ENCODE measurements at places on chromosomes 5 and 9.

DNA sequence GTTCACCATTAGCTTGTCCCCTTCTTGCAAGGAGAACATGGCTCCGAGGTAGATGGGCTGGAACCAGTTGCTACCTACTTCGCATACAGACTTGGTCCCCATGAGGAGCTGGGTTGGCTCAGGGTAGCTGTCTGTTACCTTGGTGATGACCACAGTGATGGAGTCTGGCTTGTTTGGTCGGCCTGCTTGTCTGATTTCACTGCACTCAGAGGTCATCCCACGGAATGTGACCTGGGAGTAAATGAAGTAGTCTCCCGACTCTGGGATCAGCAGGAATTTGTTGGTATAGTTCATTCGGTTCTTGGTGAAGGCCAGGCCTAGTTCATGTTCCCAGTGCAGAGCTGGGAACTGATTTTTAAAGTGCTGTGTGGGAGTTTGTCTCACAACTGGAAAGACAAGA, 15.3 kb downstream of the TNFSF15 start:
- DNase-seq: no peak

DNA sequence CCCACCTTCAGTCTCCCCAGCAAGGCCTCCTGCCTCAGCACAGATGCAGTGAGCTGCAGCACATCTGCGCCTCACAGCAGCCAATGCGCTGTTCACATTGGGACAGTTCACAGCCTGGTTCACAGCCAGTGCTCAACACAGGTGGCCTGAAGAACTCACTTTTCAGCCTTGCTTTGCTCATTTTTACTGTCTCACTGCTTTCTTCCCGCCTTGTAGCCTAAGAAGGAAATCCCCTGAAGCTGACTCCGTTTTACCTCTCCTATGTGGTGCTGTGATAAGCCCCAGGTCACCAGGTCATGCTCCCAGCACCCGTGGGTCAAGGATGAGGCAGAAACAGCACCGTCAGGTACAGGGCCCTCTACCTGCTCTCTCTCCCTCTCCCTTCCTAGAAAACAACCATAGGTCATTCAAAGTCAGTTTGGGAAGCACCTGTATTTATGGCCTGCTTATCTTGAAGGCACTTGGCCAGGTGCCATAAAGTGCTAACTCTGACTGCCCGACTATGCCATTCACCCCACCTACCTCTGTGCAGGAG, 1.1 kb downstream of the GCNT4 start:
- DNase-seq: no peak

DNA sequence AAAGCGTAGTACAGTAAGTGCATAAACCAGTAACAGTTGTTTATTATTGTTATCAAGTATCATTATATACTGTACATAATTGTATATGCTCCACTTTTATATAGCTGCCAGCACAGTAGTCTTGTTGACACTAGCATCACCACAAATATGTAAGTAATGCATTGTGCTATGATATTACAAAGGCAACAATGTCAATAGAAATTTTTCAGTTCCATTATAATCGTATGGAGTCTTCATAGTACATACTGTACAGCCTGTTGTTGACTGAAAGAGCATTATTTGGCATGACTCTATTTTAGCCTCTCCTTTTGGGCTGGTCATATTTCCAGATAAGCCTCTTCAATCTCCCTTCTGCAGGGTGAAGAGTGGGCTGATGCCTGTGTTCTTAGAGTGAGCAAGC, 40.4 kb downstream of the CFAP95 start:
- no peak for DNase-seq

DNA sequence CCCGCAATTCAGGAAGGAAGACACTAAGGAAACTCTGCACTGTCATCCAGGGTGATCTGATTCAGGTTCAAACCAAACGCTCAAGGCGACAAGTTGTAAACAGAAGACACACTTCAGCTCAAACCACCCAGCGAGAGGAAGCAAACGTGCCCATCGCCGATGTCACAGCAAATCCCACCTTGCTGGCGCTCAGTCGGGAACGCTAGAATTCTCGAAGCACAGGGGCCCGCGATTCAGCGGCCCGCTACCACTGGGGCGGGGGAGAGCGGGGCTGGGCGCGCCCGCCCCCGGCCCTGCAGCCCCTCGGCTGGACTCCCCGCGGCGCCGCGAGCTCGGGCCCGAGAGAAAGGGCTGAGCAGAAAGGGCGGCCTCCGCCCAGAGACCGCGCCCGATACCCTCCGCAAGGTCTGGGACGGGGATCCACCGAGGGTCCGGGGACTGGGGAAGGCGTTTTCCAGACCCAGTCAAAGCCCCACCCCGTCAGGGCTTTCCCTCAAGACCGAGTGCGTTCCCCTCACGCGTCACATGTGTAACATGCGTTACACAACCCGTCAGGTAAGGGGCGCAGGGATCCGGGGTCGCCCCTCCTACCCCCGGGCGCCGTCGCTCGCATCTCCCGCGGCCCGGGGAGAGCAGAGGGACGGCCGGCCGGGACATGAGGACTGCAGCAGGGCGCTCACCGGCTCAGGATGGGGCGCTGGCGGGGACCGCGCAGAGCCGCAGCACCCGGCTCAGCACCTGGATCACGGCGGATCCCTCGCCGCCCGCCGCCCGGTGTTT, 469 bp downstream of the AGTPBP1 start:
- peak; percentile 95 for DNase-seq

DNA sequence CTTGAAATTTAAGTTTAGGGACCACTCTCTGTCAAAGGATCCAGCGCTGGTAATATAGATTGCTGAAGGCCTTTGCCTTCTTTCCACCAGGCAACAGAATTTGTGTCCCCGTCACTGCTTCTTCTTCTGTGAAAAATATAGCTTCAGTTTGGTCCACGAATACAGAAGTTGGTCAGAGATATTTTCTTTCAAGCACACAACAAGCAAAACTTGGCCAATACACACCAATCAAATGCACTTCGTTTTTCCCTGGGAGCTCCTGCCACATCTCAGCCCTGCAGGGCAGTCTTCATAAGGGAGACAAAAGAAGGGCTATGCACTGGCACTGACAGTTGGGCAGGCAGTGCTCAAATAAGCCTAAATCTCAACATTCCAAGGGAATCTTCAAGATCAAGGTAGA, 22.9 kb downstream of the HAVCR2 start:
- DNase-seq: no peak

GRCh38 chr5:56951126-56951945, 587 bp downstream of the MIER3 start:
- DNase-seq: no peak

DNA sequence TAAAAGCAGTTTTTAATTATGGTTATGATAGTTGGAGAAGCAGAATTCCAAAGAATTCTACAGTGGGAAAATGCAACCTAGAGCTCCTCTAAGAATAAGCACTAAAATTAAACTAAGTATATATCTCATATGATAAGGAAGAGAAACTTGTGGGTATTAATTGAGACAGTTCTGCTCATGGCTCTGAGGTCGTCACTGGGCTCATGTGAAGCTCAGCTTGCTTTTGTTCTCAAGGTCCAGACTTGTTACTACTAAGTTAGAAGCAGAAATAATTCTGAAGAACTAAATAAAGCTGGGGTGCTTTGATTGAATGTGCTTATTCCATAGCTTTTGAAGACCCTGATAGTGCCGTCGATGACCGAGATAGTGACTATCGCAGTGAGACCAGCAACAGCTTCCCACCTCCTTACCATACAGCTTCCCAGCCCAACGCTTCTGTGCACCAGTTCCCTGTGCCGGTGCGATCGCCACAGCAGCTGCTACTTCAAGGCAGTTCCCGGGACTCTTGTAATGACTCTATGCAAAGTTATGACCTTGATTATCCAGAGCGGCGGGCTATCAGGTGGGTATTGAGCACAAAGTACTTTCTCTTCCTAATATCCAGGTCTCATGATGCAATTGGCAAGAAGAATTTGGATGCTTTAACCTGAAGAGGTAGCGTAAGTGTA, 133.7 kb downstream of the UNC13B start:
- DNase-seq: no peak

DNA sequence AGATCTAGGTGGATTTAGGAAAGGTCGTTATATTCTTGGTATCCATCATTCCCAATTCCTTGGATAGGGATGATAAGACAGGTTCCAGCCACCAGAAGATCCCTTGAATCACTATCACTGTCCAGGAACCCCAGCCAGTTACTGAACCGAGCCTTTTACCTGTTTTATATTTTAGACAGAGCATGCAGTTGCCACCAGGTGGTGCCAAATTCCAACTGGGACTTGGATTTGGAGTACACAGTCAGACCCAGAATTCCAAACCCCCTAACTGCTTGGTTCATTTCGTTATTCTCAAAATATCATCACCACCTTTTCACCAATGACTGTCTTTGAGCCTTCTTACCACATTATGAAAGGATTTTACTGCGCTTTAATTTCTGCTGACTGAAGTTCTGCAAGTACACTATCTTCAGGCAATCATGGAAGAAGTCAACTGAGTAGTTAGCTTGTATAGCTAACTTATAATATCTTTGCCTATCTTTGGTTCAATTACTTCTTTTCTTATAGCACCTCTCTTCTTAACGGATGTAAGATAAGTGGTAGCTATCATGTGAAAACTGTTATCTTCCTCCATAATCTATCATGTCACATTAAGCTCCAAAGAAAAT, 191.8 kb downstream of the PRR16 start:
- DNase-seq: peak; percentile 54

- no peak for DNase-seq
These were observed 5.5 kb upstream of the COL5A1 start for GRCh38 chr9:134636149-134636507.

GRCh38 chr9:80595192-80595591, 1023.4 kb downstream of the TLE4 start:
- DNase-seq: no peak

GRCh38 chr5:80655231-80655774, 520 bp upstream of the DHFR start:
- DNase-seq: no peak

- no peak for DNase-seq
These were observed 65.7 kb downstream of the ZDHHC21 start for GRCh38 chr9:14627513-14627912.

DNA sequence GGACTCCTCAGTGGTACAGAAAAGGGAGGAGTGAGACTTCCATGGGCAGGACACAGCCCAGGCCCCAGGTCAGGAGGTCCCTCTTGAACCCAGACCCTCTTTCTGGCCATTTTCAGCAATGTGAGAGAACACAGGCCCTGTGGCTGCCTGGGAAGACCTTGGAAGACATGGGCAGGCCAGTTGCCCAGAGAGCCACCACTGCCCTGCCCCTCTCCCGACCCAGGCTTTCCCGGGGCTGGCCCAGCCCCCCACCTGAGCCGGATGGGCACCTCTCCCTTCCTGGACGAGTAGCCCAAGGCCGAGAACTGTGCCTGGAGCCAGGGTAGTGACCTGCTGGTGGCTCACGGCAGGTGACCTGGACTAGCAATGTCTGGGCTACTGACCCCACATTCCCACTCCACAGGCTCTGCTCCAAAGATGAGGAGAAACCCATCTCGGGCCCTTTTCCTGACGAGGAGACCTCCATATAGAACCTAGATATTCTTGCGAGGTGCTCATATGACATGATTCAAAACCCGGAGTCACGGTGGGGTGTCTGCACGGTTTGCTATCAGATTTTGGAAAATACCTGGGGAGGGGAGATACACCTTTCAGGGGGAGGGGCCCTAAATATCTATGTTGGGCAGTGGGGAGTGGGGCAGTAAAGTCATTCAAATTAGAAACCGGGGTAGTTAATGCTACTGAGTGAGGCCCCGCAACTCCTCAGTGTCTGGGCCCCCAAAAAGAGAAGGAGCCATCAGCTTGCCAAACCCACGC, 59.4 kb downstream of the ZNF354C start:
- no peak for DNase-seq

- no peak for DNase-seq
These were observed 58.4 kb downstream of the OR2K2 start for GRCh38 chr9:111271481-111272080.

DNA sequence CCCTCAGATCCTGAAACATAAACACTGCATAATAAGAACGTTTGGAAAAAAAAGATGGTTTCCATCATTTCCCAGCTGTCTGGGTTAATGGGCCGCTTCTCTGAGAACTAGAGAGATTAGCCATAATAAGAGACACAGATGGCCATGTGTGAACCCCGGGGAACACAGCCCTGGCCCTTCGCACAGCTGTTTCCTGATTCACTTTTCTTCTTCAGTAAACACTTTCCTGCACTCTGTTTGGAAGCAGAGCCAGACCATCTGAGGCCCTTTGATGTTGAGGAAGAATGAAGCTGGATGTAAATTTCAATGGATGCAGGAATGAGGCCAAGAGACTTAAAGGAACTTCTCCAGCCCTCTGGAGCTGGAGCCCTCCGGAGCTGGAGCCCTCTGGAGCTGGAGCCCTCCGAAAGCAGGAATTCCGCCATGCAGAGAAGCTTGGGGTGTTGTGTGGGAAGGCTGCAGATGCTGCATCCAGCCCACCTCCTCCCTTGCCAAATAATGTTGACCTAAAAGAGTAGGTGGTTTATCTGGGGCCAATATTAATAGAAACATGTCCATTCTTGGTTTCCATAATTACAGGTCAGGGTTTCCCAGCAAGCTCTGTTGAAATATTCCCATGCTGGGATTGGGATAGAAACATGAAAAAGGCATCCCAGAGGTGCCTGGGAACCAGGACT, 218.9 kb downstream of the NXNL2 start:
- DNase-seq: no peak

DNA sequence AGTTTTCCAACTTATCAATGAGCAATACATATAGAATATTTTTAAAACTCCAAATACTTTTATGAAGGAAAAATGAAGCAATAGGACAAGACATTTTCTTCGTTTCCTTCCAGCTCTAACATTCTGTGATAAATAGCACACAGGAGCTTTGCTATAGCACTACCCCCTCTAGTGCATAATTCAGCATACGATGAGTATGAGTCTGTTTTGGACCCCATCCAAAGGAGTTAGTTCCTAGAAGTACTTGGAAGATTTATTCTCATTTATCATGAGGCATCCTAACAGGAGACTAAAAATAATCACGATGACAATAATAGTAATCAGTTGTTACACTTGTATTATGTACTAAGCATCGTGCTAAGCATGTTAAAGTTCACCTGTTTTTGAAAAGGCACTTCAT, 1061.3 kb upstream of the DMAC1 start:
- no peak for DNase-seq

GRCh38 chr9:92328225-92328624, 2.5 kb downstream of the CENPP start:
- peak; percentile 55 for DNase-seq

DNA sequence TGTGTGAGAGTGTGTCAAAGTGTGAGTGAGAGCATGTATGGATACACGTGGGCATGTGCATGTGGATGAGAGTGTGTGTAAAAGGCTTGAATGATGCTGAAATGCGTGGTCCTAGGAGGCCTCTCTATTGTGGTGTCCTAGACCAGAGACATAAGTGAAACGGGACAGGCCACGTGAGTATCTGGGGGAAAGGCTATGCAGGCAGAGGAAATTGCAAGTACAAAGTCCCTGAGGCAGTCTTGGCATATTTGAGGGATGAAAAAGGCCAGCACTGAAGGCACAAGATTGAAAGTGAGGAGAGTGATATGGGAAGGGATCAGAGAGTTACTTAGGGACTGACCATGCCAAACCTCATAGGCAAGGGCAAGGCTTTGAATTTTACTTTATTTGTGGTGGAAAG, 67.2 kb upstream of the CCDC152 start:
- no peak for DNase-seq

DNA sequence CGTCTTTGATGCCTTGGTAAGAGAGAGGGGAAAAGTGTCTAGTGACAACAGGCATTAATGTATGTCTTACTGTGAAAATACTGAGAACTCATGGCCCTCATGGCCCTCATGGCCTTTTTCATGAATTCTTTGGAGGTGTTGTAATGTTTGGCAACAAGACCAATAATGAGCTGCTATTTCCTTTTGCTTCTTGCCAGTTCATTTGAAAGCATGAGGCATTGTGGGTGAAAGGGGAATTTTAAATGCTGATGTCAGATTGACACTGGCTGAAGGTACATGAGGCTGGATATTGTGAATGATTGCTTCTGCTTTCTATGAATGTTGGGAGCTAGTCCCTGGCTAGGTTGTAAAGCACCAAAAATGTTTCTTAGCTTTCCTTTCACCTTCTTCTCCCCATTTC, 79.2 kb downstream of the DOCK2 start:
- no peak for DNase-seq
